ENCODE measurements at places on chromosomes 6 and 20.

DNA sequence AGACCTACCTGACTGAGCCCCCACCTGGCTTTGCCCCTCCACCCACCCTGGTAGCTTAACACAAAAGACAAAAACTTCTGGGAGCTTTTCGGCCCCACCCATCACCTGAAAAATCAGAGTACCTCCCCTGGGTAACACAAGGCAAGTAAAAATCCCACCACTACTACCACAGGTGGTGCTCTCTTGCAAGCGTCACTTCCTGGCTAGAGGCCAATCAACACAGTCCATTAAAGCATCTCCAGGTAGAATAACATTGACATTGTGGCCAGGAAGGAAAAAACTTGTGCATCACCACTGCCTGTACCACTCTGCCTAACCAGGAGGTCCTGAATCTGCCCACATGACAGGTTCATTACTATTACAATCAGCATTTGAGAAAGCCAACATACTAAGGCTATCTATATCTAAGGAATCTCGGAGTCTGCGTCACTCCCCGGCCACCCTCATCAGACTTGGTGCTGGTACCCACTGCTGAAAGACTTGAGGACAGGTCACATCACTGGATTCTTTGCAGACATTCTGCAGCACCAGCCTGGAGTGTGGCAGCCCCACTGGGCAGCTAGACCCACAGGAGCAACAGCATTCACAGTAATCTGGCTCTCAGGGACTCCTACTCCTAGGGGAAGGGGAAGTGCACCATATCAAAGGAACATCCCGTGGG is 125.9 kb downstream of the CDK19 start:
- no peak for DNase-seq

DNA sequence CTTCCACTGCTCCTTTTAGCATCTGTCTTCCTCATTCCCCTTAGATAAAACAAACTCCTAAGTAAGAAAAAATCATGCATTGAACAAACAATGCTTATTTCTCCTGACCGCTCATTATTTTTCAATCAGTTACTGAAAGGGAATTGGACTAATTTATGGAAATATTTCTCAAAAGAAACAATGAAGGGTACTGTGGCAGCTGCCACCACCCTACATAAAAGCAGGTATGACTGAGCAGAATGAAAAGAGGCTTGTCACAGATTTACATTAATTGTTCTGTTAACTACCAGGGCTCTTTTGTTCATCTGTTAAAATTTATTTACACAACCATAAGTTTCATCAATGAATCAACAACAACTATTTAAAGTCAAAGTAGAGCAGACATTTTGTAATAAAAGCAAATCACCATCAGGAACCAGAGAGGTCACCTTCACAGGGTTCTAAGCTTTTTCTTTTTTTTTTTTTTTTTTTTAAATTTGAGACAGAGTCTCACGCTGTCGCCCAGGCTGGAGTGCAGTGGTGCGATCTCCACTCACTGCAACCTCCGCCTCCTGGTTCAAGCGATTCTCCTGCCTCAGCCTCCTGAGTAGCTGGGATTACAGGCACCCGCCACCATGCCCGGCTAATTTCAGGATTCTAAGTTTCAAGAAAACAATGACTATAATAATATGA is 204.0 kb downstream of the PTPRK start:
- no peak for DNase-seq

- DNase-seq = no peak
Observed at GRCh38 chr6:74598462-74599393, 607.1 kb downstream of the COL12A1 start.

GRCh38 chr6:131999545-132000146 is 48.5 kb upstream of the CCN2 start:
- no peak for DNase-seq

DNA sequence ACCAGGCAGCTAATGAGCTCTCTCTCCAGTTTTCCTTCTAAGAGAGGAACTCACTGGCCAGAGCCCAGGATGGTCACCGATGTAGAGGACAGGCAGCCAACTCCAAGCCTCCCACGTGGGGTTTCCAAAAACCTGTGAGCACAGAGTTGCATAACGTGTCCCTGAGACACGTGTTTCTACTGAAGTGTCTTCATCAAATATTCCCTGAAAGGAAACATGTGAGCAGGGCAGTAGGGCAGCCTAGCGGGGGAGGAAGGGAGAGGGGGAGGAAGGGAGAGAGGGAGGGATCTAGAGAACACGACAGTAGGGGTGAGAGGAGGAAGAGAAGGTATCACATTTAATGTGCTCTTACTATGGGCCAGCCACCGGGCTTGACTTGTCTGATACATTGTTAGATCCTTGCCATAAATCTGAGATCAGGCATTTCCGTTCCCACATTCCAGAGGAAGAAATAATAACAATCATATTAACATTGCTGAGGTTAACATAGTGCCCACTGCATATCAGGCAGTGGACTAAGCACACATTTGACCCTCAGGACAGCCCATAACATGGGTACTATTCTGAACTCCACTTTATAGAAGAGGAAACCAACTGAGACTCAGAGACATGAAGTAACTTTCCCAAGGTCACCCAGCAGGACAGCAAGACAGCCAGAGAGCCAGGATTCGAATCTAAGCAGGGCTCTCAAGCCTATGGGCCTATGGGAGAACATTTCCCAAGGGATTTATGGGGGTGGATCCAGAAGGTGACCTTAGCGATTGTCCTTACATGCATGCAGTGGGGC is 4.5 kb upstream of the SYS1 start:
- no peak for DNase-seq

GRCh38 chr6:106145741-106146227 is 59.6 kb downstream of the PRDM1 start:
- no peak for DNase-seq

- no peak for DNase-seq
Observed at GRCh38 chr6:134356405-134356804, 38.5 kb upstream of the SGK1 start.

DNA sequence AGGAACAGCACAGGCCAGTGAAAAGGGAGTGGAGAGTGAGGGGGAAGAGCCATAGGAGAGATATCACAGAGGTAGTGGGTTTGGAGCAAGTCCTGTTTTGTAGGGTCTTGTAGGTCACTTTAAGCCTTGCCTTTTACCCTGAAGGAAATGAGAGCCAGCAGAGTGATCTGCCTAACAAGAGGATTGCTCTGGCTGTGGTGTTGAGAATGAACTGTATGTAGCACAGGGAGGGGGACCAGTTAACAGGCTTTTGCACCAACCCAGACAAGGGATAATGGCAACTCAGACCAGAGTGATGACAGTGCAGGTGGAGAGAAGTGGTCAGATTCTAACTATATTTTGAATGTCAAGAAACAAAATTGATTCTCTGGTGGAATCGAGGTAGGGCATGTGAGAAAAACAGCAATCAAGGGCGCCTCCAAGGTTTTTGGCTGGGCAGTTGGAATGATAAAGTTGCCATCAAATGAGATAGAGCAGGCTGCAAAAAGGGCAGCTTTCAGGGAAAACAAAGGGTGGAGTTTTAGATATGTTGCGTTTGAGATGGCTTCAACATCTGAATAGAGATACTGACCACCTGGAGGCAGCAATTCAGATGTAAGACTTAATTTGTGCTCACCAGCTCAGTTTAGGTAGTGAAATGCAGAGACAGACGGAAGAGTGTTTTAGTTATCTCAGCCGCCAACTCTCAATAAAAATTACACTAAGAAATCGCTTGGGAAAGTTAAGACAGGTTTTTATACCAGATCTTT is 134.4 kb upstream of the BTBD3 start:
- DNase-seq = no peak

GRCh38 chr20:8251201-8251575 is 119.1 kb downstream of the PLCB1 start:
- DNase-seq = no peak

- DNase-seq = no peak
Observed at GRCh38 chr20:61588411-61589385, 336.6 kb downstream of the CDH4 start.

DNA sequence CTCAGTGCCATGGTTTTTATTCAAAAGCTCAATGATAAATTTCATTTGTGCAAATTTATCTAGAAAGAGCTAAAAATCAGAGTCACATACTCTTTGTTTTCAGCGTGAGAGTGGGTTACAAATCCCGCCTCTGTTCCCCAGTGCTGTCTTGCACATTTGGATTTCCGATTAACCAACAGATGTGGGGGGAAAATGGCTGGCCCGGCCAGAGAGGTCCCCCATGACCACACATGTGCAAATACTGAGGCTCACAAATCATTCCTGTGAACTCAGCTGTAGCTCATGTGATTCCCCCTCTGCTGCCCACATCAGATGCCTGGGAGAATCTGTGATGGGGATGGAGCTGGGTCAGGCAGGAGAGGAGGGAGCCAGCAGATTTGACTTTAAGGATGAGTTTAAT is 168.7 kb downstream of the PAX1 start:
- no peak for DNase-seq

- no peak for DNase-seq
Observed at GRCh38 chr6:21615504-21615903, 22.0 kb downstream of the SOX4 start.

DNA sequence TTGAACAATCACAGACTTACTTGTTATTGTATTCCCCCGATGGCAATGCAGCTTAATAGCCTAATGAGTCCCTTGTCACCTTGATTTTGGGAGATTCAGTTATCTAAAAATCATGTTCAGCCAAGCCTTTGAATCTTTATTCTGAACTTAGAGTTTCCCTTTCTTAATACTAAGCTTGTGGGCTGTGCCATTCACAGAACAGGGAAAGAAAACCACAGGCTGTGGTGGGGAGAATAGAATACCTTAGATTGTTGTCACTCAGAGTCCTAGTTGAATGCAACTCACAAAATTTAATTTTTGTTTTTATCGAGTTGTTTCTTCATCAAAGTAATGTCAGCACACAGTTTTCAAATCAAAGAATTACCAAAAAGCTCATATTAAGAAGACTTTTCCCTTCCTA is 37.4 kb downstream of the RFPL4B start:
- DNase-seq = no peak

DNA sequence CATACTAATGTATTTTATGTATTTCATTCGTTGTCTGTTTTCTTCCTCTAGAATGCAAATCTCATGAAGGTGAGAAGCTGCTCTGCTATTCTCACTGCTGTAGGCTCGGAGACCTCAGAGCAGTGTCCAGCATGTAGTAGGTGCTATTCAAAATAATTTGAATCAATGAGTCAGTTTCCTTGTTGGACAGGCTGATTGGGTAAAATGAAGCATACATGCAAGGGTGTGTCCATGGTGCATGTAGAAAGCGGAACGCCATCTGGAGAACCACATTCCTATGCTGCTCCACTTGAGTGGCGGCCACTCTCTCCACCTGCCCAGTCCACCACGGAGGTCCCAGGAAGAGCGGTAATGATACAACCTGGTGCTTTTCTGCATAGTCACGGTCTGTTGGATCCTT is 412.1 kb downstream of the QKI start:
- no peak for DNase-seq

- DNase-seq = no peak
Observed at GRCh38 chr6:90753820-90754643, 167.2 kb upstream of the MAP3K7 start.

DNA sequence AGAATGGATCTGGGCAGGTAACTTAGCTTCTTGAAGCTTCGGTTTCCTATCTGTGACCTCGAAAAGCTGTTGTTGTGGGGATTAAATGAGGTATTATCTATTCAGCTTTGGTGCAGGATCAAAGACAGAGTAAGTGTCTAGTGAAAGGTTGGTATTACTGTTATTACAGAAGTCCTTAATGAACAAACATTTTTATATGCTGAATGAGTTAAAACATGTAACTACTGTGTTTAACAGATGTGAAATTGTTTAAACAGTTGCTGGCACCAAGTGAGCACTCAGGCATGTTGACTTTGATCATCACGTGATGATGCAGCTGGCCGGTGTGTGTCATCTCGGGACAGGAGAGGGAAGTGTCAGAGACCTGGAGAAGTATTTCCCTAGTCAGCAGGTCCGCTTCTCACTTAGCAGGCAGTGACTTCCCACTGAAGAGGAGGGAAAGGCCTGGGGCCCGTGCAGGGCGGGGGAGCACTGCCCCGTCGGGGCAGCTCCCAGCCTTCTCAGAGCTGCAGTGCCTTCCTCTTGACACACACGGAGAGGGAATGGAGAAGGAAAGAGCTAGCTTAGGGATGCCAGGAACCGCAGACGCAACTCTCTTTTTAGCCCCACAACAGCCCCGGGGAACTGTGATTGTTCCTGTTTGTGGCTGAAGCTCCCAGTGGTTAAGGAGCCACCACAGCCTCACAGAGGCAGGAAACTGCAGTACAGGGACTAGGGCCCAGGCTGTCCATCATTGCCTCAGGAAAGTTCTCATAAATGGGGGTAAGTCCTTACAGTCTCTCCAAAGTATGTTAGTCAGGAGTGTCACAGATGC is 18.0 kb downstream of the TUBB2A start:
- no peak for DNase-seq

- no peak for DNase-seq
Observed at GRCh38 chr6:121855521-121855920, 420.1 kb downstream of the GJA1 start.

DNA sequence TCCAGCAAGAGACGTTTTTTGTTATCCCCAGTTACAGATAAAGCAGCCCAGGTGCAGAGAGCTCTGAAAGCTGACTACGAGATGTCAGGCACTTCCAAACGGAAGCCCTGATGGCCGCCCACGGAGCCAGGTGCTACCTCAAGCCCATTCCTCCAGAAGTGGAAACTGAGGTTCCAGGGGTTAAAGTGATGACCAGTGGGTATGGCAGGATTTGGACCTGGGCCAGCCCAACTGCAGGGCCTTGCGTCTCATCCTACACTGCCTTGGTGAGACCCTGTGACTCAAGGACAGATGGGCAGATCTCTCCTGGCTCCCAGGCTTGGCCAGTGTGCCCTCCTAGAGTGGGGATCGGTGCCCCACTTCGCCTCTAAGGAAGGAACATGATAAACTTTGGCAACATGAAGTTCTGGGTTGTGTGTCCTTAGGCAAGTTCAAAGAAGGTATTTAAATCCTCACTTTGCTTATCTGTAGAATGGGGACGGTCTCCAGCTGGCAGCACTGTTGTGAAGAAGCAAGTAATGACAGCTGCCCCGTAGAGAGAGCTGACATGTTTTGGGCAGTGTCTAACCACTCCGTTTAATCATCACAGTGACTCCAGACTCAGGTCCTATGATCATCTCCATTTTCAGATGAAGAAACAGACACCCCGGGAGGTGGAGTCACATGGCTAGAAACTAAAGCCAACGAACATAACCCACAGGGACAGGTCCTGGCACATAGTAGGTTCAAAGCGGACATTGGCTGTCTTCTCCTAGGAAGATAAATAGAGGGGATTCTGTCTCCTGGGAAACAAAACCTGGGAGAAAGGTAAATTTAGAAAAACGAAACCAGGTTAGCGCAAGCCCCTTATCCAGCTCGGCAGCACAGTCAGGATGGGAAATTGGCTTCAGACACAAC is 34.4 kb upstream of the CDH22 start:
- no peak for DNase-seq

DNA sequence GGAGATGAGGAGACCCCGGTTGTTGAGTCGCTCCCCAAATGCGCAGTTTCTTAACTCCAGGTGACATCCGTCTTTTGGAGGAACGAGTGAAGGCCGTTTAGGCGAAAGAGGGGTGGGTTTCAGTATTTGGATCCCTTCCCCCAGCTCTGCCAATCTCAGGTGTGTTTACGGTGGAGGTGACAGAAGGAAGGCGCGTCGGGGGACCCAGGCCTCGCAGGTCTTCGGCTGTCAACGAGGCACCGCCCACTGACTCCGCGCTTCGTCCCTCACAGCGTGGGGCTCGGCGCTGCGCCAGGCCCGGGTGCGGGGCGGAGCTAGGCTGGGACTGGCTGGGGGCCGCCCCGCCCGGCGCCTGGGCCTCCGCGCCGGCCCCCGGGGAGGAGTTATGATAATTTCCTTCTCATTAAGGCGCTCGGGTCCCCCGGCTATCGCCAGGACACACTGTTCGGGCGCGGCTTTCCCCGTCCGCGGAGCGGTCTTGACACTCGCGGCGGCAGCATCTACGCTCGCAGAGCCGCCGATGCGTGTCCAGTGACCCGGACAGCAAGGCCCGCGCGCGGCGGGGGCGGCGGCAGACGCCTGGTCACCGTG is at the start of gene TFAP2C:
TFAP2C (plus strand) TSS at position 434 of the 591 bp plus-strand sequence. CDS start 239 bp downstream, outside the sequence.
- DNase-seq = no peak

All from stimulated activated CD4-positive, alpha-beta T cell treated with anti-CD3 and anti-CD28 coated beads, Interleukin-1b, Interleukin-23, amount 100 ng/mL, for 1 hour (primary cell).